ENCODE measurements at places on chromosomes 1 and 21.
A peak's percentile ranks its signal among the peaks of the same experiment; 100 is the strongest.

DNA sequence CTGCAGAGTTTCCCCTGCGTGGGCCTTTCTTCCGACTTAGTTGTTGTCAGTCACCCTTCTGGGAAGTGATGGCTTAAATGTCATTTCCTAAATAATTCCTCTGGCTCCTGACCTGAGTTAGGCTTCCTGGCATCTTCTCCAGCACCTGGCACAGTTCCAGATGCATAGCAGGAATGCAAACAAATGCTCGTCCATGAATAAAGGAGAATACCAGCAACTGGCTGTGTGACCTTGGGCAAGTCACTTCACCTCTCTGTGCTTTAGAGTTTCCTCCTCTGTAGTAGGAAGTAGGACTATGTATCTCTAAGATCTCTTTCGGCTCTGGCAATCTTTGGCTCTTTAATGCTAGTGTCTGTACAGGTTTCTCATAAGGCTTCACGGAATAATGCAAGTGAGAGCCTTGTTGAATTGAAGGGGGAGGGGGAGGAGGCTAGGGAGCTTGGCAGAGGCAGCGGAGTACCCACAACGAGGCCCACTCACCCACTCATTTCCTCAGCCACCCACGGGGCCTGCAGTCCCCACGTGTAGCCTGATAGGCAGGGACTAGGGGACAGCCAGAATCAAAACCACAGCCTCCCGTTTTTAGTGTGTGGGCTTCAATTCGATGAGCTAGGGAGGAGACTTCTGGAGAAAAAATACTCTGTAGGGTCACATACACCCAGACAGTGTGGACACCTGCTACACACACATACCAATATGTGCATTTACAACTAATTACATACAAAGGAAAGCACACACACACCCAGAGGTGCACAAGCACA is 48.1 kb downstream of the TENT5C start:
- no peak for DNase-seq

DNA sequence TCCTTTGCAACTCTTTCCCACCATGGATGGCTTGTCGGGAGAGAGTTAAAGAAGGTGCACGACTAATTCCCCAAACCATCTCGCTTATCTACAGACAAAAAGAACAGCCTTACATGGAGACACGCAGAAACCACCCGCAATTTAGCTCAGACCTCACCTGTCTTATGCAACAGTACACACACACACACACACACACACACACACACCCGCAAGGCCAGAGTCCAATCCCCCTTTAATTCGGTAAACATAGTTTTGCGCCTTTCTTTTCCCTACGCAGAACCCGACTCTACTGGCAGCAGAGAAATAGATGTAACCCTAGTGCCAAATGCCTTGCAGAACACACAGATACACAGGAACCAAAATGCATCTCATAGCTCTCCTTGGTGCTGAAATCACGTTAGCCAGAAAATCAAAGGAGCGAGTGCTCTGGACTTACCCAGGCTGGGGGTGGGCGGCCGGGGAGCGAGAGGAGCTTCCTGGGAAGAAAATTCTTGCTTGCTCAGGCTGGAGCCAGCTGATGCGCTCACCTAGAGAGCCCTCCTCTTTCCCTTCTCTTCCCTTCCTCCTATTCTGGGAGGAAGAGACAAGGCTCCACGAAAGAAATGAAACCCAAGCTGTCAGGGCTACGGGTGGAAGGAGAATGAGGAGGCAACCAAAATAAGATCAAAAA is 470 bp downstream of the TNR start:
- peak; percentile 54 for DNase-seq

- DNase-seq: no peak
Observed at GRCh38 chr1:30320581-30320890, 402.8 kb downstream of the MATN1 start.

GRCh38 chr1:9455487-9456234 is 83.6 kb upstream of the SLC25A33 start:
- peak; percentile 73 for DNase-seq

DNA sequence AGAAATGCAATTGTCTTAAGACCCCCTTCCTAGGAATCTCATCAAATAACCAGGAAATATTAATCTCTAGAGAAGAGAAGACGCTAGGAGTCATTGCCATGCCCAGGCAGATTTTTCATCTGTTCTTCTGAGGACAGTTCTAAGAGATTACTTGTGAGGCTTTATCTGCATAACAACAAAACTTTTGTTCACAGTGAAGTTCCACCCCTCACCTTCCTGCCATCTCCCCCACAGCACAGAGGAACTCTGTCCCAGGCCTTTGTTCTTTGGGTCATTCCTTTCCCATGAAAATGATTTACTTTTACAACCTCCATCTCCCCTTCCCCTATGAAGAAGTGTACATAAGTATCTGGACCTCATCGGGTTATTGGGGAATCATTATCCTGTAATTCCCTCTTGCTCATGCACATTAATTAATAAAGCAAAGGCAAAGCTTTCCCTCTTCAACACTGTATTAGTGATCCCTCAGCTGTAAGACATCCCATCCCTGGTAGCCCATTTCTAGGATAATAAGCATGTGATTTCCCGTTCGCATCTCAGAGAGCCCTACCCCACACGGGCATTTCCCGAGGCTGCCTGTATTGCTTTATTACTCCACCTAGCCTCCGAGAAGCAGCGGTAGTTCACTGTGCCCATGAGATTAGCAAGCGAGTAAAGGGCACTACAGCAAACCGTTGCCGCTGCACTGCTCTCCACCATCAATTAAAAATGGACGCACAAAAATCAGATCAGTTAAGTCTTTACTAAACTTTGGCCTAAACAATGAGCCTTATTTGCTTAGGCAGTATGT is 384.4 kb upstream of the CAMK1G start:
- DNase-seq: no peak

- no peak for DNase-seq
Observed at GRCh38 chr21:42591170-42591869, 62.1 kb upstream of the PDE9A start.

- no peak for DNase-seq
Observed at GRCh38 chr1:89901957-89902669, 81.3 kb downstream of the LRRC8D start.

GRCh38 chr1:25504706-25505595 is 38.5 kb upstream of the LDLRAP1 start:
- no peak for DNase-seq

DNA sequence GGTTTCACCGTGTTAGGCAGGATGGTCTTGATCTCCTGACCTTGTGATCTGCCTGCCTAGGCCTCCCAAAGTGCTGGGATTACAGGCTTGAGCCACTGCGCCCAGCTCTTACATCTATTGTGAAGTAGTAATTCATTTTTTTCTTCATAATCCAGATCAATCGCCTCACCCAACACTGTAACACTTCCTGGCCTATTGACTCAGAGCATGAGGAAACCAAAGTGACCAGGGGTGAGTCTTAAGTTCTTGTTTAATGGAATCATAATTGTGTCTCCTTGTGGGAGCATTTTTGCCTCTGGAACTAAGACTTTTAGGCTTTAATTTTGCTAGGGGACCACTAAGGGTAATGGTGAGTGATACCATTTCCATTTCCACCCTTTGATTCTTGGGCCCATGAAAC is 27.4 kb downstream of the TNFSF18 start:
- DNase-seq: no peak

- no peak for DNase-seq
Observed at GRCh38 chr1:213131851-213132655, 81.0 kb downstream of the RPS6KC1 start.

GRCh38 chr1:210746024-210746731 is 387.8 kb downstream of the KCNH1 start:
- DNase-seq: no peak

- no peak for DNase-seq
Observed at GRCh38 chr21:45512626-45513002, 29.6 kb downstream of the SLC19A1 start.

DNA sequence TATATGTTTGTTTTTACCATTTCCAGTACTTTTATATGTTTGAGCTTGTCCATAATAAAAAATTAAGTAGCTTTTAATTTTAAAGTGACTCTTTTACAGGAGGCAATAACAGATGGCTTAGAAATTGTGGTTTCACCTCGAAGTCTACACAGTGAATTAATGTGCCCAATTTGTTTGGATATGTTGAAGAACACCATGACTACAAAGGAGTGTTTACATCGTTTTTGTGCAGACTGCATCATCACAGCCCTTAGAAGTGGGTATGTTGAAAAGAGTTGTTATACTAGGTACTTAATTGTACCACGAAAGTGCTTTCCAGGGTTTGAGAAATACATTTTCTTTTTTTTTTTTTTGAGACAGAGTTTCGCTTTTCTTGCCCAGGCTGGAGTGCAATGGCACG is 46.1 kb downstream of the RNF2 start:
- no peak for DNase-seq

- DNase-seq: no peak
Observed at GRCh38 chr1:18262726-18263125, 155.1 kb downstream of the IGSF21 start.

DNA sequence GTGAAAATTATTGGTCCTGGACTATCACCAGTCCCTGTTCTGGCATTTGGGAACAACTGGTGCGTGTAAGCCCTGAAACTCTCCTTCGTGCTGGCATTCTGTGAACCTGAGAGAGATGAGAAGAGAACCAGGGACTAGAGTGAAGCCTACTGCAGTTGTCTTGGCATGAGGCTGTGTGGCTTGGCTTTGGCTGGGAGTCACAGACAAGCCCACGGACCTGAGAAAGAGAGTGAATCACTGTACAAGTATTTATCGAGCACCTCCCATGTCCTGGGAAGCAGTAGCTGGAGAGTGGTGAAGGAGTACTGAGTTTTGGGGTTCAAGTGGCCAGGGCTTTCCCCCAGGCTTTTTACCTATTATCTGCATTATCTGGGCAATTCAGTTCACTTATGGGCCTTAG is 63.3 kb downstream of the FGGY start:
- no peak for DNase-seq

GRCh38 chr1:248585266-248585665 is 10.7 kb upstream of the OR2T34 start:
- no peak for DNase-seq

GRCh38 chr21:44919111-44919912 is 1.4 kb downstream of the ITGB2 start:
- DNase-seq: no peak

GRCh38 chr1:93844262-93845045 is 34.6 kb downstream of the DNTTIP2 start:
- peak; percentile 87 for DNase-seq

- no peak for DNase-seq
Observed at GRCh38 chr1:214939180-214939579, 143.4 kb upstream of the KCNK2 start.

GRCh38 chr1:55700359-55701130 is 485.4 kb upstream of the USP24 start:
- no peak for DNase-seq

GRCh38 chr1:222009105-222009730 is 267.3 kb upstream of the DUSP10 start:
- peak; percentile 61 for DNase-seq

DNA sequence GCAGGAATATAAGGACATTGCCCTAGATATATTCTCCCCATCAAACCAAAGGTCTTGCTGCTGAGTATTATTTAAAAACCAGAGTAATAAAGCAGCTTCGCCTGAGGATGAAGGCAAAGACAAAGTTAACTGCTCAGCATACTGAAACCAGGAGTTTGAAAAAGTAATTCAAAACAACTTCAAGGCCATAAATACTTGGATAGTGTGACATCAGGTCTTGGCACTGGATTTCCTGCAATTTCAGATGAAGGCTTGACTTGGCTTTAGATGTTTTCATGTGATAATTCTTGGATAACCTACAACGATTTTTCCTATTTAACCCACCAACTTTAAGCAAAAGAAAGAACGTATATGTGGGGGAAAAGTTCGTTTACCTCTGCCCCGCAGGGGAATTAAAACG is 10.6 kb downstream of the SOD1 start:
- no peak for DNase-seq

DNA sequence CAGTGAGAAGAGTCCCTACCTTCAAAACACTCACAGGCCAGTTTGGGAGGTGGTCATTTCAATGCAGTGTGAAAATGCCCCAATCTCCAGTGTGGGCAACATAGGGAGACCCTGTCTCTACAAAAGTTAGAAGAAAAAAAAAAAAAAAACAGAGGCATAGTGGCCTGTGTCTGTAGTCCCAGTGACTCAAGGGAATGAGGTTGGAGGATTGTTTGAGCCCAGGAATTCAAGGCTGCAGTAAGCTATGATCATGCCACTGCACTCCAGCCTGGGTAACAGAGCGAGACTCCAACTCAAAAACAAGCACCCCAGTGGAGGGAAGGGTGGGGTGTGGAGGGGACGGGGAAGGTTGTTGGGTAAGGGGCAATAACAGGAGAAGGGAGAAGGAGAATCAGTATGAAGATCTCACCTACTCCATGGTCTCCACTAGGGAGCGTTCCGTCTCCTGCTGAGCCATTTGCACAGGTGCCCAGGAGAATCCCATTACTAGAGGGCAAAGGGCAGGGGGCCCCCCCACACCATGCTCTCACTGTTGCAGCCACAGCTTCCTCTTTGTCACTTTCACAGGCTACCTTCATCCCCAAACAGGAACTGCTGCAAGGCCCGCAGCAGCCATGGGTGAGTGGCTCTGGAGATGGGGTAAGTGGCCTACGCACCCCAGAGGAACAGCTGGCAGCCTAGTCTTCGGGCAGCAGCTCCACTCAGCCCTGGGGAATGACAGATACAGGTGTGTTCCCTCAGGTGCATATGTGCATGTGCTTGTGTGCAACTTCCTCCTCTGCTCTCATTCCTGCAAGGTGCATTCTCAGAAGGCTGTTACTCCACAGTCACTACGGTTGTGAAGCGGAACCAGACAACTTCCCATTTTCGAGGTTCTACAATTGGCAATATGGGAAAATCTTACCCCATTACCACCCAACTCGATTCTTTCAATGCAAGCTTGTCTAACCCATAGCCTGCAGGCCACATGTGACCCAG is 87.9 kb upstream of the LYST start:
- DNase-seq: peak; percentile 87

DNA sequence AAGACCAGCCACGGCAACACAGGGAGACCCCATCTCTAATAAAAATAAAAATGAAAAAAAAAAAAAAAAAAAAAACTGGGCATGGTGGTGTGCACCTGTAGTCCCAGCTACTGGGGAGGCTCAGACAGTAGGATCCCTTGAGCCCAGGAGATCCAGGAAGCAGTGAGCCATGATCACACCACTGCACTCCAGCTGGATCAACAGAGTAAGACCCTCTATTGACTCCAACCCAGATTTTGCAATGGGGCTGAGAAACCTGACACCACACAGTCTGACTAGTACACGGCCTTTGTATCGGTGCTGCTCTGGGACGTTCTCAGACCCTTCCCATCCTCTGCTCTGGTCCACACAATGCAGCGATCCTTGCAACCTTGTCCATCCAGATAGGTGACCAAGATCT is 31.8 kb downstream of the SPATA21 start:
- no peak for DNase-seq

- no peak for DNase-seq
Observed at GRCh38 chr1:98893371-98893770, 111.3 kb downstream of the PLPPR5 start.

- peak; percentile 61 for DNase-seq
Observed at GRCh38 chr1:218521414-218522169, 176.5 kb downstream of the TGFB2 start.

- peak; percentile 51 for DNase-seq
Observed at GRCh38 chr1:152777510-152778137, 2.7 kb downstream of the LCE1F start.

- DNase-seq: no peak
Observed at GRCh38 chr1:240405751-240406150, 206.2 kb downstream of the GREM2 start.

Measured in NAMALWA (cell line).